ENCODE measurements at places on chromosomes 5 and 9.

DNA sequence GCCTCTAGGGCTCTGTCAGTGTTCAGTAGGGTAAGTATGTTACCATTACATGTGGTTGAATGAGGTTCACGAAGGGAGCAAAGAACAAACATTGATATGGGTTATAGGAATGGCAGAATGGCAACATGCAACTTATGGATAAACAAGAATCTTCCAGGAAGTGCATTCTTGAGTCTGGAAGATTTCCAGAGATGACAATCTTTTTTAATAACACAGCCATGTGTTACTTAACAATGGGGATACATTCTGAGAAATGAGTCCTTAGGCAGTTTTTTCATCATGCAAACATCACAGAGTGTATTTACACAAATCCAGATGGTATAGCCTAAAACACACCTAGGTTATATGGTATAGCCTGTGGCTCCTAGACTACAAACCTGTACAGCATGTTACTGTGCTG lies 9.1 kb upstream of the SLC28A3 start:
- no peak for DNase-seq

- peak; percentile 12 for DNase-seq
Observed at GRCh38 chr5:119943148-119943547, 313.8 kb downstream of the FAM170A start.

DNA sequence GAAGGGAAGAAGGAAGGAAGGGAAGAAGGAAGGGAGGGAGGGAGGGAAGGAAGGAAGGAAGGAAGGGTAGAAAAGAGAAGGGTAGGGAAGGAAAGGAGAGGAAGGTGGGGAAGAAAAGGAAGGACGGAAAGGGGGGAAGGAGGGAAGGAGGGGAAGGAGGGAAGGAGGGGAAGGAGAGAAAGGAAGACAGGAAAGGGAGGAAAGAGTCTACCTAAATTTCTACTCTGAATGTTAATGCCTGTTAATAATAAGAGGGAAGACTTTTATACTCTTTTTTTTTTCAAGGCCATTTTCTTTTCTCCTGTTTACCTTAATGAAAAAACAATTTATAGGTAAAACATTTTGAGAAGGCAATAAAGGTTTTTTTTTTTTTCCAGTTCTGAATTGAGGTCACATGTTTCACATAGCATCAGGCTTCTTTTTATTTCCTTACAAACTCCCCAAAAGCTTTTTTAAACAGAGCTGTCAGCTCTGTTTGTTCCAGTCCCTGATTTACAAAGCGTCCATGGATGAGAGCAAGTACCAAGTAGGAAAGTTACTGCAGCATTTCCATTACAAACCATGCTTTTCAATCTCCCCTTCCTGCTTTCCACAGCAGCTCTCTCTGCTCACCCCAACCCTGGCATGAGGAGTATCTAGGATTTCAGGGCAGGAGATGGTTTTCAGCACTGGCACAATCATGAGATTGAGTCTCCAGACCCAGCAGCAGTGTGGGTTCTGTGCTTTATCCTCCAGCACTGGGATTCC lies 173.9 kb downstream of the GNAQ start:
- no peak for DNase-seq

GRCh38 chr5:52987711-52988331 lies 1.3 kb upstream of the ITGA2 start:
- DNase-seq = no peak

- DNase-seq = no peak
Observed at GRCh38 chr5:30749971-30750370, 443.5 kb upstream of the CDH6 start.

GRCh38 chr5:141603923-141604717 lies 14.7 kb downstream of the DIAPH1 start:
- no peak for DNase-seq

All from NAMALWA (cell line).